ELR (cell line): ENCODE measurements at places on chromosomes 12 and 14.

- DNase-seq = peak; percentile 90
These were observed 10.9 kb downstream of the BTG1 start for GRCh38 chr12:92134638-92135274.

GRCh38 chr12:1879633-1880032 is 38.8 kb downstream of the CACNA2D4 start:
- DNase-seq = no peak

GRCh38 chr12:71295953-71296352 is 138.2 kb upstream of the TSPAN8 start:
- DNase-seq = no peak

GRCh38 chr12:41013881-41014642 is 174.1 kb upstream of the PDZRN4 start:
- DNase-seq = no peak

GRCh38 chr12:46371718-46372543 is 642 bp downstream of the SLC38A2 start:
- peak; percentile 70 for DNase-seq

GRCh38 chr12:34604227-34604626 is 581.9 kb downstream of the ALG10 start:
- DNase-seq = no peak

DNA sequence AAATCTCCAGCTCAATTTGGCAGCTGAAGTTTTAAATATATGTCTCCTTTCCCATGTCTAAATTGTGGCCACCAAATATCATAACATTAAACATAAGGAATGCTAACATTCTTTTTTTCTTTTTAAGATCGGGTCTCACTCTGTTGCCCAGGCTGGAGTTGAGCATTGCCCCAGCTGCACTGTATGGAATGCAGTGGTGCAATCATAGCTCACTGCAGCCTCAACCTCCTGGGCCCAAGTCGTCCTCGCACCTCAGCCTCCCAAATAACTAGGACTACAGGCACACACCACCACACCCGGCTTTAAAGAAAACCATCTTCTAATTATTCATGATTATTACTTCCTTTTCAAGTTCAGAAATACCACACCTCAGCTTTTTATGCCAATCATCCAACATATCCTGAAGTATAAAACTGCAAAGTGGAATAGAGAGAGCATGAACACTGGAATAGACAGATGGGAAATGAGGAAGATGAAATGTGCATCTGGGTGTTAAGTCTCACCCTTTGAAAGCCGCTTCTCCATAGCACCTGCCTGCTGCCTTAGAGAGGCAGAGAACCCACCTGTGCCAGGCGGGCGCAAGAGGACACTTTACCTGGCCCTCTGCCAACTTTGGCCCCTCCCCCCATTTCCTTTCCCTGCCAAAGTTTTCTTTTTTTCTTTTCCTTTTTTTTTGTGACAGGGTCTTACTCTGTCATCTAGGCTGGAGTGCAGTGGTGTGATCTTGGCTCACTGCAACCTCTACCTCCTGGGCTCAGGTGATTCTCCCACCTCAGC is 2.8 kb upstream of the EML1 start:
- no peak for DNase-seq

- peak; percentile 41 for DNase-seq
These were observed 9.0 kb upstream of the NUMB start for GRCh38 chr14:73467377-73467776.

- peak; percentile 77 for DNase-seq
These were observed 201.9 kb downstream of the DAD1 start for GRCh38 chr14:22386924-22387775.

DNA sequence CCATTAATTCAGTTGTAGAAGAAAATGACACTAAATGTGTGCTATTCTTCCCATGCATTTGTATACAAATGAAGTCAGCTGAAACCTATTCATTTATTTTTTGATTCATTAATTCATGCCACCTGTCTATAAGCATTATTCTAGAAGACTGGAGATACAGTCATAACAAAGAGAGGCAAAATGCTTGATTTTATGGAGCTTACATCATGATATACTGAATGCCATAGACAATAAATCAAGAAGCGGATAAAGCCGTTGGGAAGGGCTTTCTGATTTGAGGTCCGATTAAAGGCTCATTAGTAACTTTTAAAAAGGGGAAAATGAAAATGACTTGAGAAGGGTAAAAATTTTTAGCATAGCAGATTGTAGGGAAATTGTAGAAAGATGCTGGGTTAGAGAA is 494.9 kb downstream of the RERGL start:
- no peak for DNase-seq

DNA sequence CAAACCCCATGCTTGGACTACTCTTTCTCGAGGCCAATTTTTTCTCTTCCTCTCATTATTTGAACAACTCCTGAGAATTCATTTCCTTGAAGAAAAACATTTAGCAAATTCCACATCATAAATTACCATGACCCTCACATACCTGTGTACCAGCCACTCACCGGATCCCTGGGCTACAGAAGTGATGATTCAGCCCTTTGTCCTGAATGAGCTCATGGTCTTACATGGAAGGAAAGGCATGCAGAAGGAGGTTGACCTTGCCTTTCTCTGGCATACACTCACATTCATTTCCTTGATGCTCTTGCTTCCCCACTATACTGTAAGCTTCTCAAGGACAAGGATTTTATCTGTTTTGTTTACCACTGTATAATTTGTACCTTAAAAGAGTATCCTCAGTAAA is 191.5 kb downstream of the SLC5A8 start:
- peak; percentile 95 for DNase-seq

DNA sequence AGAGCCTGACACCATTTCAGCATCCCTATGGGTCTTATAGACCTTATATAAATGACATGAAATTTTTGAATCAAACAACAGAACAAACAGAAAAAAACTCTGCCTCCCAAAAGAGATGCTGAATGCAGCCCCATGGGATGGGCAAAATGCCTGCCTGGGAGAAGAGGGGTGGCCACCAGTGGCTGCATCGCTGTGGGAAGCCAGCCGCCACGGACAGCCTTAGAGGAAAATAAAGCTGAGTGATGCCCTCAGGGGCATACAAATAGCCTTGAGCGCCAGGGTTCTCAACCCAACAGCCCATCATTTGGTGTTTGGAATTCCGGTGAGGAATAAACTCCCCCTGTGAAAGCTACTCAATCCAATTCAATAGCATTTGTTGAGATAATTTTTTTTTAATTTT is 22.9 kb downstream of the SYNE3 start:
- DNase-seq = no peak

DNA sequence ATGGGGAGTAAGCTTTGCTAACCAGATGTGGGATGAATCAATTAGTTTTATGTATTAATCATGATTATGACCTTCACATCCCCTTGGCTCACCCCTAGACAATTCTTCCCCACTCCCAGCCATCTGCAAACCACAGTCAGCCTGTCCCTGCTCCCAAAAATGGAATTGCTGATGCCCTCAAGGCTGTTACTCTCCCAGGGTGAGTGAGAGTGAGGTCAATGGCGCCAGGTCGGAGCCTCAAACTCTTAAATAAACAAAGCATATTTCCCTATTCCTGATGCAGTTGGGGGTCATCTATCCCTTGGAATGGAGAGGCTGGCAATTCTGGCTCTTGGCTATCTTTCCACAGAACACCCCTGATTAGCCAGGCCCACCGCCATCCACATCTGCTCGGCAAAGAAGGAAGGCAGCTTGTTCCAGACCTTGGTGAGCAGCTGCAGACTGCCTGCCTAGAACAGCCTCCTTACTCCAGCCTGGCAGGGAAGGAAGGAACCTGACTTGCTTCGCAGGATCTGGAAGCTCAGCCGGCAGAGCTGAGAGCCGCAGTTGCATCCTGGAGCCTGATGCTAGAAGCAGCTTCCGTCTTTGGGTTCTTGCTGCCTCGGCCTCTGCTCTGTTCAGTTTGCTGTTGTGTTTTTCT is 57.0 kb downstream of the SMUG1 start:
- DNase-seq = no peak

DNA sequence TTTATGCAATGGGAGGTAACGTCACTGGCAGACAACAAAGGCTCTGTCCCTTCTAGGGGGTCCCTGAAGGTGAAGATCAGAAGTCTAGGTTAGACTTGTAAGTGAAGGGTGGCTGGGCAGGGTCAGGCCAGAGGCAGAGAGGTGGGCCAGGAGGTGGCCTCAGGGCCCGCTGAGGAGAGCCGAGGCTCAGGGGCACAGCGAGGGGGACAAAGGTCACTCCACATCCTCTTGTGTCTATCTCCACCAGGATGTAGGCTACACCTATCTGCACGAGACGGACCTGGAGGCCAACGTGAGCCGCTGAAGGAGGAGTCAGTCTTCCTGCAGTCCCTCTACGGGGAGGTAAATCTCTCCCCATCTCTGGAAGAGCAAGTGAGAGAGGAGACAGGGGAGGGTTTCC is 20.3 kb downstream of the KRT85 start:
- no peak for DNase-seq

DNA sequence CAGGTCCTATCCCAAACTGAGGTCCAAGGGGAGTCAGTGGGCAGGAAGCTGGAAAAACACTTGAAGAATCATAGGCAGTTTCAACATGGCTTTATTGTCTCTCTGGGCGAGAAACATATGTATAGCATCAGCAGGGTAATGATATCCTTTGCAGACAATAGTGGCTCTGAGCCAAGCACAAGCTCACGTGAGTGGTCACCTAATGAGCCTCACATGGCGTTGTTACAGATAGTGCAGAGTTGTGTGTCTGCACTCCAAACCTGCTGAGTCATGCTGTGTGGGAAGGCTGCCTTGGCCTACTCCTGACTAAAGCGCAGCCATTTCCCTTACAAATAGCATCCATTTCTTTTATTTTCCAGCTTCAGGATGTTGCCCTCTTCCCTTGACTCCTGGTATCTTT is 105.2 kb upstream of the SYT1 start:
- peak; percentile 40 for DNase-seq

- no peak for DNase-seq
These were observed 248.0 kb downstream of the DAD1 start for GRCh38 chr14:22341049-22341448.

DNA sequence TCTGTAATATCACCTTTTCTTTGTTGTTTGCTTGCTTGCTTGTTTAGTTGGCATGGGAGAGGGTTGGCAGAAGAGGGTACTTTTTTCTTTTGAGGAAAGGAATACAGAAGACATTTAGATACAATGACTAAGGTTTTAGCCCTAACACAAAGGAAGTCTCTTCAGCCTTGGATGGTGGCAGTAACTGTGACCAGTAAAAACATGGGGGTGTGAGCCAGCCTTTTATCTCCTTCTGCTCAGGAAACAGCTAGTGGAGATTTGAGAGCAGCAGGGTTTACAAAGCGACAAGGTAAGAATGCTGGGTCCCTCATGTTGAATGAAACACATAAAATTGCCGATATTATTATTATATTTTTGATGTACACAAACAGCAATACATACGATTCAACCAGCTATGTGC is 40.4 kb downstream of the SLC8A3 start:
- DNase-seq = no peak

DNA sequence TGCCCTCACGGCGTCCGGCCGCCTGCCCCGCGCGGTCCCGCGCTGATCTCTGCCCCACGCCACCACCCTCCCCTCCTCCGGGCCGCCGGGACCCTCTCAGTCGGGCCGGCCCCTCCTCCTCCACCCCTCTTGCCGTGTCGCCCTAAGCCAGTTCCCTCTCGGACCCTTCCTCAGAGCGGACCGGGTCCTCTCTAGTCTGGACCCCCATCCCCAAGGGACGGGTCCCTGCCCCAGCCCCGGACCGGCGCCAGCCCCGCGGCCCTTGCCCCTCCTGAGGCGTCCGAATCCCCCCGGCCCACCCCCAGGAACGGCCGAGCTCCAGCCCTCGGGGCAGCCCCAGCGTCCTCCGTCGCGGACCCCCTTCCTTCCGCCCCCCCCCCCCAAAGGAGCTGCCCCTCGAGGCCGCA is 485 bp downstream of the PPP4R4 start:
- DNase-seq = no peak

- no peak for DNase-seq
These were observed 13.5 kb downstream of the ZNF664 start for GRCh38 chr12:123986374-123986965.

DNA sequence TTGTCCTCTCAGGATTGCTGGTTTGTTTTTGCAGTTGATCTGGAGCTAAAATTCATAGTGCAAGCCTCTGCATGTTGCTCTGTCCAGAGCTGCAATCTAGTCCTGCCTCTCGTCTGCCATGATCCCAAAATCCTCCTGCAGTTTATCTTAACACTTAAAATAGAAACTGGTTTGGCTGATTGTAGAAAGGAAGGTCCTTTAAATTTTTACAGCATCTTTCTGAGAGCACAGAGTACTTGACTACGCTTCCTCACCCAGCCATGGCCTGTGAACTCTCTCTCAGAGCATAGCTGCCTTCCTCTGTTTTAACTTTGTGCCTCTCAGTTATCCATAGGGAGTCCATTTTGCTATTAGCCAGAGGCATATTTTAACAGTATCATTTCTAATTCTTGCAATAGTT is 877.1 kb downstream of the C12orf50 start:
- DNase-seq = no peak

DNA sequence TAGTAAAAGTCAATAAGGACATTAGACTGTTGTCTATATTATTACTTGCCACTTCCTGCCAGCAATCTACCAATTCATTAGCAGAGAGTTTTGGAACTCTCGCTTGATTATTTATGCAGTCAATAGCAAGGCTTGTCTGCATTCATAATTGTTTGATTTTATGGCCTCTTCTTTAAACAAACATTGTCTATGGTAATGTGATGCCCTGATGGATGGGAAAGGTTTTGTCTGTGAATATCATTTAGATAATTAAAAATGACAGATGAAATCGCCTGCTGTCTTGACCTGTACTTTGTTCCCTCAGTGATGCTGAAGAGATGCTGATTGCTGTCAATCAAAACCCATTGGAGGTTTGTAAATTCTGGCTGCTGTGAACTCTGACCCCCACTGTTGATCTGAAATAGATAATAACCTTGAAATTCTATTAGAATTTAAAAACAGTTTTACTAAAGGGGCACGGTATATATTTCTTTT is 455.3 kb downstream of the NPAS3 start:
- no peak for DNase-seq

DNA sequence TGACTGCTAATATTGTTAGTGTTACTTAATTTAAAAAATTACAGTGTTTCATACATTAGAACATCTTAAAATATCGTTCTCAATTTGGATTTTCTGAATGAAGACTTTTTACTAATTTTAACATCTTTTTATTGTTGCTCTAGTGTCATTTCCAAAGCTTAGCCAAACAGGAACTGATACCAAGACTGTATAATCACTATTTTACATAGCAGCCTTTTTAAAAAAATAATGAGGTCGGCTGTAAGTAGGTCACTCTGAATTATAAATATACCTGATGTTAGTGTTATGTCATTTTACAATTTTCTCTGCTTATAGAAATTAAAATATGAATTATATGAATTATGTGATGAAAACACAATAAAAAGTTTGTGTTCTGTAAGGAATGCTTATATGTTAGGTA is 321.5 kb downstream of the TMEM117 start:
- no peak for DNase-seq
